ENCODE measurements at places on chromosomes 4 and X. TPM values are rescaled to one million over a fixed set of nuclear protein-coding genes. Genes with fewer than 3 reads are reported as not detected.

The ABRAXAS1 gene
- 3.4 TPM for total RNA-seq

The UGT2A1 gene
- not detected for total RNA-seq

The CLIC2 gene
- 3.4 TPM for total RNA-seq

The CENPVL3 gene
- 1.2 TPM for total RNA-seq

The CFAP47 gene
- 3.2 TPM for total RNA-seq
